HepG2 (cell line): ENCODE measurements at places on chromosomes 16 and 17.

- no peak for DNase-seq
Observed at GRCh38 chr17:31390748-31391495, 553 bp upstream of the RAB11FIP4 start.

- no peak for DNase-seq
Observed at GRCh38 chr17:80873307-80873951, 118.2 kb upstream of the CHMP6 start.

- no peak for DNase-seq
Observed at GRCh38 chr17:19269106-19269505, 31.9 kb downstream of the EPN2 start.

GRCh38 chr17:78925662-78926555, 722 bp upstream of the TIMP2 start:
- peak; percentile 52 for DNase-seq

DNA sequence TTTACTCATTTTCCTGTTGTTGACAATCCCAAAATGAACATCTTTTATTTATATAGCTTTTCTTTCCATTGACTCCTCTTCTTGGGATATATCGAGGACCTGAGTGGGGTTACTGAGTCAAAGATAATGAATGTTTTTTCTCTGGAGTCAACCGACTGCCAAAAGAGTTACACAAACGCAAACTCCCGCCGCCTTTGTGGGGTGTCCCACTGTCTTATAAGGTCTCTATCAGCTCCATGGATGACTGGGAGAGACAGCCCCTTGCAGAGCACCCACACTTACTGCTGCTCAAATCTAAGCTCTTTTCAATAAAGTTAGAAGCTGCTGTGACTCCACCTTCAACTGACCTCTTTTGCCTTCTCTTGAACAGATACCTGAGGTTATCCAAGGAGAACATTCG, 25.2 kb downstream of the C16orf78 start:
- DNase-seq = no peak

DNA sequence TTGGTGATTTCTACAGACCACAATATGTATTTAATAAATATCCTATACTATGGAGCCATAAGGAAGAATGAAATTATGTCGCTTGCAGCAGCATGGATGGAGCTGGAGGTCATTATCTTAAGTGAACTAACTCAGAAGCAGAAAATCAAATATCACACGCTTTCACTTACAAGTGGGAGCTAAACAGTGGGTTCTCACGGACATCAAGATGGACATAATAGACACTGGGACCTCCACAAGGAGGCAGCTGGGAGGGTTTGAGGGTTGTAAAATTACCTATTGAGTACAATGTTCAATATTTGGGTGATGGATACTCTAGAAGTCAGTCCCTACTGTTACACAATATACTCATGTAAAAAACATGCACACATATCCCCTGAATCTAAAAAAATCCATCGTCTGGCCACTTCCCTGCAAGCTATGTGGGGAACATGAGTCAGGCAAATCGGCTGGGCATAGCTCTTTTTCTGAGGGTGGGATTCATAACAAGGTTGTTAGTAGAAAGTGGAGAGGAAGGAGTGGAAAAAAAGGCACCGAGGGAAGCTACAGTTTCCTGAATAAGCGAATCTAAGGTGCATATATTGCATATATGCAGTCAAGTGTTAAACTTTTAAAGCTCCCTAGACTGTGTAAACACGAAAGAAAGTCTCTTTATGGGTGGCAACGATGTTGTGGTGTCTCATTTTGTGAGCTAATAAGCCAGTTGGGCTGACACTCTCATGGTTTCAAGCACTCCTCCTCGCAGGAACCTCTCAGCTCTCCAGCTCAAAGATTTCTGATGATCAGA, 135.2 kb upstream of the CPHXL start:
- DNase-seq = no peak

DNA sequence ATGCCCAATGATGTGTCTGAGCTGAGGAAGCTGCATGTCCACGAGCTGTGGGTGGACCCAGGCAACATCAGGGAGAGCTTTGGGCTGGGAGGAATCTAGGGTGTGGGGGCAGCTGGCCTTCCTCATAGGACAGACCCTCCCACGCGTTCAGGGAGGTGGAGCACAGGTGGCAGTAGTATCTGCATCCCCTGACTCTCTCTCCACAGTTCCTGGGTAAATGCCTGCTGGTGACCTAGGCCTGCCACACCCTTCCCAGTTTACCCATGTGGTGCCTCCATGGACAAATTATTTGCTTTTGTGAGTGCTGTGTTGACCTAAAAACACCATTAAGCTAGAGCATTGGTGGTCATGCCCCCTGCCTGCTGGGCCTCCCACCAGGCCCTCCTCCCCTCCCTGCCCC, 3.2 kb downstream of the HBM start:
- no peak for DNase-seq

- no peak for DNase-seq
Observed at GRCh38 chr17:32742681-32743538, 134.0 kb downstream of the MYO1D start.

GRCh38 chr17:57532556-57532955, 212.5 kb downstream of the CCDC182 start:
- no peak for DNase-seq

DNA sequence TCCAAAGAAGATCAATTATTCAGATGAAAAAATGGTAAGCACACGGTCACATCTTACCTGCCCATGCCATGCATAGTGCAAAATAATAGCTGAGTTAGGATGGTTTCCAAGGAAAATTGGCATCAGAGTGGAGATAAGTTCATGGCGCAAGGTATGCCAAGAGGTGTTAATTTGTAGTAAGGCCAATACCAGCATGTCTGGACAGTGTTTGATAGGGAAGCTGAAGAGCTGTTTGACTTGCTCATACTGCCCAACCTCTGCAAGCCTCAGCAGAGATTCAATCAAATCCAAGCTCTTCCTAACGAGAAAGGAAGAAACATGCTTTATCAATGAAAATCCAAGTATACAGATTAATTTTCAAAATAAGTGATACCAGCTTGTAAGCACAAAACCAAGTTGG, 51.0 kb downstream of the CNOT1 start:
- DNase-seq = no peak

- no peak for DNase-seq
Observed at GRCh38 chr16:22355487-22355908, 18.9 kb downstream of the CDR2 start.

GRCh38 chr17:2797226-2797625, 988 bp downstream of the RAP1GAP2 start:
- no peak for DNase-seq

DNA sequence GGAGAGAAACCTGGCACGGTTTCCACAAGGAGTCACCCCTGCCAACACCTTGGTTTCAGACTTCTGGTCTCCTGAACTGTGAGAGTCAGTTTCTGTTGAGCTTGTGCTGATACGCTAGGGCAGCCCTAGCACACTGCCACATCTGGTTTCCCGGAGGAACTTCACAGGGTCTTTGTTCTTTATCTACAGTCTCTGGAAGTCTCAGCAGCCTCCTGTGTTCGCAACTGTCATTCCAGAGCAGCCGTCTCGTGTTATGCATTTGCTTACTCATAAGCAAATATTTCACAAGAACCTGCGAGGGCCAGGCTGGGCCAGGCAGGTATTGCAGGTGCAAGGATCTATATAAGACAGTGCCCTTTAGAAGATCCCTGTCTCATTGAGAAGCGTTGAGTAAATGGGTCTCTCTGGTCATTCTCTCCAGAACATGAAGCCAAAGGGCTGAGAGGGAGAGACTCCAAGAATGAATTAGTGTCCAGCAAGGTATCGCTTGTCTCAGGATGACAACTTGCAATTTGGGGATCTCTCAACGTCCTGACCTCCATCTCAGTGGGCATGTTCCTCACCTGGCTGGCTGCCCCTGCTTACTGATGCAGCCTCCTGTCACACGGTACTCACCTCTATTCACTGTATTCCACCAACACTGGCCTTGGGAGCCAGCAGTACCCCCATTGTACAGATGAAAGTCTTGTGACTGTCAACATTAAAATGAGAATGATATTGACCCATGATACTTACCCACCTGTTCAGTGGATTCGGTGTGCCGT, 141.2 kb downstream of the WWOX start:
- peak; percentile 93 for DNase-seq

GRCh38 chr17:64938290-64938689, 19.0 kb upstream of the LRRC37A3 start:
- DNase-seq = no peak

DNA sequence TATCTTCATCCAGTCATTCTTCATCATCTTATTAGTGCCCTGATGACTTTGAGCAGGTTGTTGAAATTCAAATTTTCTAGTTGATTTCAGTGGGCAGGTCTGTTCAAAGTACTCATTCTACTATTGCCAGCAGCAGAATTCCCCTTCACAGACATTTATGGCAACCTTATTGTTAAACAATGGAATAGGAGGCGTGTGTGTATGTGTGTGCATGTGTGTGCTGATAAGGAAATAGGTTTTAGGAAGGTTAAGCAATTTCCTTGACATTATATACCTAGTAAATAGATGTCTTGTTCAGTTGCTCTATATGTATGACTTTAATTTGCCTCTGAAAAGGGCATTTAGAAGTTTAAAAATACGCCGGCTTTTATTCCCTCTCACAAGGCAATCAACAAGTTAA, 601.4 kb upstream of the CA10 start:
- no peak for DNase-seq

- no peak for DNase-seq
Observed at GRCh38 chr16:88530858-88531203, 39.4 kb upstream of the ZC3H18 start.

DNA sequence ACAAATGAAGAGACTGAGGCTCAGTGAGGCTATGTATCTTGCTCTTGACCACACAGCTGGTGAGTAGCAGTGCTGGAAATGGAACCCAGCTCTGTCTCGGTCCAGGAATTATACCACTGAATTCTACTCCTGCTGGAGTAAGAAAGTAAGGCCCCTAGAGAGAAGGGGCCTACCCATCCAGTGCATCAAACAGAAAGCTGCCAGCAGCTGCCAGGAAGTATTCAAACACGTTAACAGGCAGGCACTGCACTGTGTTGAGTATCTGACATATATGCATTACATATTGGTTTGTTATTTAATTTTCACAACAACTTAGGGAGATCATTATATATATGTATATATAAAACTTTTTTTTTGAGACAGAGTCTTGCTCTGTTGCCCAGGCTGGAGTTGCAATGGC, 4.0 kb downstream of the ARL5C start:
- DNase-seq = no peak

- no peak for DNase-seq
Observed at GRCh38 chr17:80970044-80970761, 21.4 kb upstream of the CHMP6 start.

DNA sequence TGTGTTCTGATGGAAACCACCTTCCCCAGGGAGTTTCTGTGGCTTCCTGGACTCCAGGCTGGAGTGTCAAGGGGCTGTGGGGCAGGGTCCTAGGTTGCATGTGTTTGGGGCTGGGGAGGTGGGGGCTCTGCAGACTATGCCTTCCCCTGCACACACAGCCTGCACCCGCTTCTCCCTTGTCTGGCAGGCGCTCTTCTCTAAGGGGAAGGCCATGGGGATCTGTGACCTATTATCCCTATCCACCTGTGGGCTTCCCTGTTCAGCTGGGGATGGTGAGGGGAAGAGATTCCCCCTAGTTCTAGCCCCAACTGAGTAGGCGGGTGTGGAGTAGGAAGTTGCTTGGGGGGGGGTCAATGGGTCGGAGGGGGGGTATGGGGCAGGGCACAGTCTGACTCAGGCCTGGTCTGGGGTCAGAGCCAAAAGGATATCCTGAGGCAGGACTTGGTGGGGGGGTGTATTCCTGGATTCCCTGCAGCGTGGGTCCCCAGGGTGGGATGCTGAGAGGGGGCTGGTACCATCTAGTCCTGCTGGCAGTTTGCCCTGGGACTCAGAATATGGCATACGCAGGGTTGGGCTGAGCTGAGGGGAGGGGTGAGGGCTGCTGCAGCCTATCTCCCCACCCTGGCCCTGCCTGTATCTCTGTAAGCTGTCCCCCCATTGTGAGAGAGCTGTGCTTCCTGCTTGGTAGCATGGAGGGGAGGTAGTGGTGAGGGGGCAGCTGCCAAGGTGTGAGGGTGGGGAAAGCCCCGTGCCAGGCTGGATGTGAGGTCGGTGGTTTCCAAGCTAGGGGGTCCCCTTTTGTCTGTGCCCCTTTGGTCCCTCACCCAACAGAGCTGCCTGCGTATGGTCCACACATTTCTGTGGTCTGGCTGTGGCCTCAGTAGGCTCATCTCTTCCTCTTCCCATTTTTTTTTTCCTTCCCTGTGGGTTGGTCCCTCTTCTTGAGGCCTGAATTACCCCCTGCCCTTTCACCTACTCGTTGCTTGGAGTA, 14.7 kb downstream of the RARA start:
- no peak for DNase-seq

DNA sequence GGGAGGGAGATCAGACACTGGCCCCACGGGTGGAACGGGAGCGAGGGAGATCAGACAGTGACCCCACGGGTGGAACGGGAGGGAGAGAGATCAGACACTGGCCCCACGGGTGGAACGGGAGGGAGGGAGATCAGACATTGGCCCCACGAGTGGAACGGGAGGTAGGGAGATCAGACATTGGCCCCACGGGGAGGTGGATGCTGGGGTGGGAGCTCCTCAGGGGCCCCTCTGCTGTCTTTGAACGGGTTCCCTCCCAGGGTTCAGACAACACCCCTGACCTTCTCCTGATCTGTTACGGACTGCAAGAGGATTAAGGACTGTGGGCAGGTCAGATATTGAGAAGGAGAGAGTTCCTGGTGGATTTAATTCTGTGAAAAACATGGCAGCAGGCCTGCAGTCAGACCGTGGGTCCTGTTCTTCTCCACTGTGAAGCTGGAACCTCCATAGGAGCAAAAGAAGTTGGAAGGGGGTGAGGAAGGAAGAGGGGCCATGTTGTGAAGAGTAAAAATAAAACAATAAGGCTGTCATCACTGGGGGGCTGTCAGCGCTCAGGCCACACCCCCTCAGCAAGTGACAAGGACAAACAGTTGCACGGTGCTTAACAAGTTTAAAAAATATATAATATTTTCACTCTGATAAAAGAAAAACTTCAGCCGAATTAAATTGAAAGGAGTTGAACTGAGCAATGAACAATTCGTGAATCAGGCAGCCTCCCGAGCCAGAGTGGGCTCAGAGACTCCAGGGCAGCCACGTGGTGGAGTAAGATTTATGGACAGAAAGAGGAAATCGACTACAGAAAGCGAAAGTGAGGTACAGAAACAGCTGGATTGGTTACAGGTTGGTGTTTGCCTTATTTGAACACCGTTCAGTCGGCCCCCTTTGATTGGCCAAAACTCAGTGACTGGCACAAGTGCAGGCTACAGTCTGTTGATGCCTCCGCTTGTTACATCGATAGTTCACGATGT, 348.7 kb upstream of the TNRC6C start:
- DNase-seq = peak; percentile 27

DNA sequence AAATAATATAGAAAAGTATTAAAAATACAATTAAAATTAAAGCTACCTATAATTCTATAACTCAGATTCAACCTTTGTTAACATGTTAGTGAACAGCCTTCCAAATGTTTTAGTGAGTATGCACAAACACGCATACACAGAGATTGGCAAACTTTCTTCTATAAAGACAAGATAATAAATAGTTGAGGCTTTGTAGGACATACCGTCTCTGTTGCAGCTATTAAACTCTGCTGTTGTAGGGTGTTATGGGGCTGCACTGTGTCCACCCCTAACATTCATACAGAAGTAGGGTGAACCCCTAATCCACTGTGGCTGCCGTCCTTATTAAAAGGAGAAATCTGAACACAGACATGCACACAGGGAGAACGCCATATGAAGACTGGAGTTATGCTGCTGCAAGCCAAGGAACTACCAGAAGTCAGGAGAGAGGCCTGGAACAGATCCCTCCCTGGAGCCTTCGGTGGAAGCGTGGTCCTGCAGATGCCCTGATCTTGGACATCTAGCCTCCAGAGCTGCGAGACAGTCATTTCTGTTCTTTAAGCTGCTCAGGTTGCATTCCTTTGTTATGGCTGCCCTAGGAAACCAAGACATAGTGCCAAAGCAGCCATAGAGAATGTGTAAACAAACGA, 383.2 kb downstream of the GRIN2A start:
- DNase-seq = no peak
